CD8-positive, alpha-beta memory T cell (primary cell): ENCODE measurements at places on chromosomes 11 and 22. TPM values are rescaled to one million over a fixed set of nuclear protein-coding genes. Genes with fewer than 3 reads are reported as not detected.

DNA sequence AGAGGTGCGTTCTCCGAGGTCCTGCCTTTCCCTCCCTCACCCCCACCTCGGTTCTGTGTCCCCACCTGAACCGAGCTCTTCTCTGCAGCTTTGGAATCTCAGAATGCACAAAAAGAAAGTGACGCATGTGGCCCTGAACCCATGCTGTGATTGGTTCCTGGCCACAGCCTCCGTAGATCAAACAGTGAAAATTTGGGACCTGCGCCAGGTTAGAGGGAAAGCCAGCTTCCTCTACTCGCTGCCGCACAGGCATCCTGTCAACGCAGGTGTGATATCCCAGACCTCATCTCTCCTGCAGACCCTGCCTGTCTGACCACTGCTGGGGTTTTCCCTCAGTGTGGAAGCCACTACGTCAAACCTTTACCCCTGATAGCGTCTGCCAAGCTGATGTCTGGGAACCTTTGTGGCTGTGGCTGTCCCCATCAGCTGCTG is 13.9 kb downstream of the ACP2 start:
- peak overlapping the region; percentile 28 for H3K4me3 ChIP-seq
- H3K4me1 ChIP-seq, result peaks cover 17% of the 10 kb centered on the region
- peak; percentile 46 for DNase-seq
- H3K36me3 ChIP-seq, result peaks cover 8% of the 10 kb centered on the region
- H3K27me3 ChIP-seq, result no peaks in the 10 kb centered on the region

GRCh38 chr22:47307326-47307725 is 544.9 kb downstream of the TBC1D22A start:
- H3K4me1 ChIP-seq, result no peaks in the 10 kb centered on the region
- H3K36me3 ChIP-seq, result no peaks in the 10 kb centered on the region
- no peak for DNase-seq
- no peaks in the 10 kb centered on the region for H3K27me3 ChIP-seq
- no peak overlapping the region for H3K27ac ChIP-seq

- peaks cover 10% of the 10 kb centered on the region for H3K4me1 ChIP-seq
- no peak for DNase-seq
- H3K36me3 ChIP-seq, result no peaks in the 10 kb centered on the region
- no peak overlapping the region for H3K4me3 ChIP-seq
Observed at GRCh38 chr22:39809772-39810557, 83.6 kb downstream of the ENTHD1 start.

DNA sequence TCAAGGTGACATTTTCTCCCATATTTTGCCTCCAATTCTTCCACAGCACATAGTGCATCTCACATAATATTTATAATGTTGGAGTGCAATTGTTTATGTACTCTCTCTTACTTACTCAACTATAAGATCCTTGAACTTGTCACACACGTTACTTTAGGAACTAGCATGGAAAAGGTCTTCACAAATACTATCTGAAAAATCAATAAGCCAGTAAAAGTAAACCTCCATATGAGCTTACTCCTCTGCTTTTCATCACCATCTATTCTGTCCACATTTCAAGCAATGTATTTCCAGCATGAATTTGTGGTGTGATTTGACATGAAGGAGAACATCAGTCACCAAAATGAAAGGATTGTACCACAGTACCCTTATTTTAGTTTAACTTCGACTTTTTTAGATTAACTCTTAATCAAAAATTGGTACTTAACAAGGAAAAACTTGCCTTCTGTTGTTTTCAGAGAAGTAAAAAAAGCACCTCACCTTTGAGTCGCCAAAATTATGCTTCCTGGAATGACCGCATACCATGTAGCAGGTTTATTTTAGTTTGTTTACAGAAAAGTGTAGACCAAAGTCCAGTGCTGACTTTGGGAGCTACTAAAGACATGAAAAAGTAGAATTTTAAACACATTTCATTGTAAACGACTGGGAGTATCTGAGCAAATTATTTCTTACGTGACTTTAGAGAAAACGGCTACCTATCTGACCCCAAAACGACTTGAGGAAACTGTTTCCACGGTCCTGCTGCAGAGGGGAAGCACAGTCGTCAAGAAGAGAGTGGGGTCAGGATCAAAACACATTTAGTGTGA is at the start of gene SLC22A9:
TSS of gene SLC22A9 (plus strand) at position 621 of the 806 bp plus-strand sequence. CDS start 272 bp downstream, outside the sequence.
- peaks cover 6% of the 10 kb centered on the region for H3K27me3 ChIP-seq
- no peak within 1 kb of the TSS for H3K4me3 ChIP-seq
- no peaks in the 10 kb centered on the region for H3K36me3 ChIP-seq

DNA sequence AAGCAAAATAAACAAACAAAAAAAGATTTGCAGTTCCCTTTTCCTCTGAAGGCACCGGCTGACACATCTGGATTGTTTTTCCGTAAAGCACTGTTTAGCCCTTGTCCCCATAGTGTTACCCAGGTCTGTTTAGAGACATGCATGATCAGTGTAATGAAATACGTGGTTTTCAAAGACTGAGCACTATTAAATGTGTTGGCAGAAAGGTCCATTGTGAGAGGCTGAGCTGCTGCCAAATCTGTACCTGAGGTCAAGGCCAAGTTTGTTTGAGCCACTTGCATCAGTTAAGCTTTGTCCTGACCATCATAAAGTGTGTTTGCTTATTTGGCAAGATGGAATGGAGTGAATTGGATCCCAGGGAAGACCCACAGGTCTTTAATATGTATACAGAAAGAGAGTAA is 26.3 kb downstream of the CTR9 start:
- H3K27ac ChIP-seq, result no peak overlapping the region
- no peak for DNase-seq
- H3K4me3 ChIP-seq, result no peak overlapping the region
- peaks cover 53% of the 10 kb centered on the region for H3K36me3 ChIP-seq
- no peaks in the 10 kb centered on the region for H3K4me1 ChIP-seq

- no peaks in the 10 kb centered on the region for H3K27me3 ChIP-seq
- no peak overlapping the region for H3K27ac ChIP-seq
- H3K4me3 ChIP-seq, result no peak overlapping the region
- H3K36me3 ChIP-seq, result no peaks in the 10 kb centered on the region
- DNase-seq, result no peak
Observed at GRCh38 chr22:46195487-46196165, 45.3 kb downstream of the PPARA start.

DNA sequence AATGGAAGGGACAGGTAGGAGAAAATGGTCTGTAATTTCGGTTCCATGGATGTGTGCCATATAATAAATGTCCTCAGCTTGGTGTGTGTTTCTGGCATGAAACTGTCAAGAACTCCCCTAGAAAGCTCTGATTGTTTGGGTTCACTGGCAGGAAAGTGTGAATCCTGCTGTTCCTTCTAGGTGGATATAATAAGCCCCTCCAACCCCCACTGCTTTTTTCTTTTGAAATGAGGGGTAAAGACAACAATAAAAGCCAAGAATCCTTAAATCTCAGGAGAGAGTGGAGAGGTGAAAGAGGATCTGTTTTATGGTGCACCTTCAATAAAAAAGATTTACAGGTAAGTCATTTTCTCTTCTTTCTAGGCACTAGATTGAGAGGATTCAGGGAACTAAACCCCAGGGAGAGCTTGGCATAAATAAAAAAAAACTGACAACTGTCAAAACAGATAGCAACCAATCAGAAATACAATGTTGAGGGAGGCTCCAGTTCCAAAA is 74.9 kb downstream of the CACNG2 start:
- H3K4me3 ChIP-seq, result no peak overlapping the region
- no peaks in the 10 kb centered on the region for H3K4me1 ChIP-seq
- no peaks in the 10 kb centered on the region for H3K36me3 ChIP-seq
- no peak overlapping the region for H3K27ac ChIP-seq
- no peak for DNase-seq
- H3K27me3 ChIP-seq, result peaks cover 9% of the 10 kb centered on the region

DNA sequence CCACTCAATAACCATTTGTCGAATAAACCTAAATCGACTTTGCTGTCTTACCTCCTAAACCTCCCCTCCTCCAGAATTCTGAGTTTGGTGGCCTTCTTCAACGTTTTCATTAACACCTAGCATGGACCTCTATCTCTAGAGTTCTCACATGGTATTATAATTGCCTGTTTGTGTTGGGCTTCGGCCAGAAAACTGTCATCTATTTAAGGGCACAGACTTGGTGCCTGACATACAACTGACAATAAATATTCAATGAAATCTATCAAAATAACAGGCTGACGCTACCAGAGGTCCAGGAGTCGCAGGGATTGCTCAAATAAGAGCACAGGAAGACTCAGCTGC is 687 bp downstream of the ALKBH8 start:
- peak overlapping the region; percentile 77 for H3K27ac ChIP-seq
- H3K27me3 ChIP-seq, result no peaks in the 10 kb centered on the region
- no peak for DNase-seq
- peaks cover 29% of the 10 kb centered on the region for H3K4me1 ChIP-seq
- no peaks in the 10 kb centered on the region for H3K36me3 ChIP-seq

- H3K36me3 ChIP-seq, result no peaks in the 10 kb centered on the region
- DNase-seq, result no peak
- no peaks in the 10 kb centered on the region for H3K4me1 ChIP-seq
Observed at GRCh38 chr11:73939096-73939495, 11.7 kb upstream of the DNAJB13 start.

DNA sequence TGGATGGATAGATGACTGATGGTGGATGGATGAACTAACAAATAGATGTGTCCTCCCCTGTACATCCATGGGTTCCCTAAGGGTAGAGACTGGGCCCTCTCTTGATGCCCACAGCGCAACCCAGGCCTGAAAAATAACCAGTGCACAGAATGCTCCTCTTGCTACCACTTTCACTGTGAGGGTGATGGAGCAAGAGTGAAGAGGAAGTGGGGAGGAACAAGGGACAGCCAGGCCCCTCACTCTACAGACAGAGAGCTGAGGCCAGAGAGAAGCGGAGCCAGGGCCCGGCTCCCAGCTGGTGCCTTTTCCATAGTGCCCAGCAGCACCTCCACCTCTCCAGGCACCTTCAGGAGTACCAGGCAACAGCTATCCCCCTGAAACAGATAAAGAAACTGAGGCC is 67.7 kb downstream of the THAP12 start:
- H3K4me1 ChIP-seq, result no peaks in the 10 kb centered on the region
- H3K36me3 ChIP-seq, result no peaks in the 10 kb centered on the region
- no peaks in the 10 kb centered on the region for H3K27me3 ChIP-seq
- DNase-seq, result no peak
- H3K4me3 ChIP-seq, result no peak overlapping the region

The VPREB1 gene
- total RNA-seq, result not detected

The TSKU gene
- 0.13 TPM for total RNA-seq
